ENCODE measurements at places on chromosomes 1 and 21.

DNA sequence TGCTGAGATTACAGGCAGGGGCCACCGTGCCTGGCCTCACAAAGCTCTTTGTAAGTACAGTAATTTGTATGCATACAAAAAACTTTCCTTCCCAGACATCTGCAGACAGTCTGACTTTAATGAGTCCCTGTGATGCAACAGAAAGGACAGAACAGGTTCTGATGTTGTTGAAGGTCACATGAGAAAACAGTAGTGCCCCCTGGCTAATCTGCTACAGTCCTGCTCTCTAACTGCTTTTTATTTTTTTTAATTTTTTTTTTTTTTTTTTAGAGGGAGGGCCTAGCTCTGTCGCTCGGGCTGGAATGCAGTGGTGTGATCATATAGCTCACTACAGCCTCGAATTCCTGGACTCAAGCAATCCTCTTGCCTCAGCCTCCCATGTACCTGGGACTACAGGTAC lies 36.7 kb downstream of the ACBD3 start:
- no peak for DNase-seq

DNA sequence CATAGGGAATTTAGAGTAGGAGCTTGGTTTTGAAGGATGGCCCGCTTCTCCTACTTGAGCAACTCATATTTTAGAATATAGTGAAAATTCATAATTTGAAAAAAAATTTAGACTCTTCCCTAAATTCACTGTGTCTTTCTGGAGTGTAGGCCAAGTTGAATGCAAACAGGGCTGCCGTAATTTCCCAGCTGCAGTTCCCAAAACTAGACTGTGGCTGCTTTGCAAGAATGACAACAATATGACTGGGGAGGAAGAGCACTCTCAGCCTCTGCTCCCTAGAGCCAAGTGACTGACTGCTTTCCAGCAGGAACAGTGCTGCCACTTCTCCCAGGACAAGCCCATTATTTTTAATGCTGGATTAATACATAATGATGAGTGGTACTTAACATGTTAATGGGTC lies 209.0 kb downstream of the RHOU start:
- DNase-seq: no peak

GRCh38 chr1:175463853-175464252 lies 271.3 kb upstream of the KIAA0040 start:
- no peak for DNase-seq

DNA sequence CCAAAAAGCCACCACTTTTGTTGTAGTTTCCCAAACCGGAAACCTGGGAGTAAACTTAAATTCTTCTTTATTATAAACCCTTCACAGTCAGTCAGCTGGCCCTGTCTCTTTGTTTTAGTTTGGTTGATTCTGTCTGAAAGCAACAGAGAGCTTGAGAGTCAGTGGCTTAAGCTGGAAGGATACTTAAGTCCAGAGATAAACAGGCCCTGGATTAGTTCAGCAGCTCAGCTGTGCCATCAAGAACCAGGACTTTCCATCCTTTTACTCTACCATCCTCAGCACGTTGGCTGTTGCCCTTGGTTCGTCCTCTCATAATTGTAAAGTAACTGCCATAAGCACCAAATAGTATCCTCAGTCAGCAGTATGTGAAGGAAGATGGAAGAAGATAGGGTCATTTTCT lies 4.5 kb downstream of the DESI2 start:
- DNase-seq: no peak

DNA sequence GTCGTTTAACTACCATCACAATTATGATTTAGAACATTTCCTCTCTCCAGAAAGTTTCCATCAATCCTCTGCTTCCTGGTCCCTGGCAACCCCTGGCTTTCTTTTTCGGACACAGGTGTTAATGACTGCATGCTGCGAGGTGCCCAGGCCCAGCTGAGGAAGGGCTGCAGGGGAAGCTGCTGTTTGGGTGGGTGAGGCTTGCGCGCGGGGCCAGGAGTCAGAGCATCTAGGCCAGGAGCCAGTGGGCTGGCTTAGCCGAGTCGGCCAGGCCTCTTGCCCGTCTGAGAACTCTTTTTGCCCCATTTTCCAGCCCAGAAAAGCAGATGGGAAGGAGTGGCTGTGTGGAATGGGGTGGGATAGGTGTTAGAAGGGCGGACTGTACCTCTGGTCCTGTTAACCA lies 51.5 kb downstream of the NAV1 start:
- DNase-seq: no peak
